DMS79 (cell line): ENCODE measurements at places on chromosomes 5 and 9.

DNA sequence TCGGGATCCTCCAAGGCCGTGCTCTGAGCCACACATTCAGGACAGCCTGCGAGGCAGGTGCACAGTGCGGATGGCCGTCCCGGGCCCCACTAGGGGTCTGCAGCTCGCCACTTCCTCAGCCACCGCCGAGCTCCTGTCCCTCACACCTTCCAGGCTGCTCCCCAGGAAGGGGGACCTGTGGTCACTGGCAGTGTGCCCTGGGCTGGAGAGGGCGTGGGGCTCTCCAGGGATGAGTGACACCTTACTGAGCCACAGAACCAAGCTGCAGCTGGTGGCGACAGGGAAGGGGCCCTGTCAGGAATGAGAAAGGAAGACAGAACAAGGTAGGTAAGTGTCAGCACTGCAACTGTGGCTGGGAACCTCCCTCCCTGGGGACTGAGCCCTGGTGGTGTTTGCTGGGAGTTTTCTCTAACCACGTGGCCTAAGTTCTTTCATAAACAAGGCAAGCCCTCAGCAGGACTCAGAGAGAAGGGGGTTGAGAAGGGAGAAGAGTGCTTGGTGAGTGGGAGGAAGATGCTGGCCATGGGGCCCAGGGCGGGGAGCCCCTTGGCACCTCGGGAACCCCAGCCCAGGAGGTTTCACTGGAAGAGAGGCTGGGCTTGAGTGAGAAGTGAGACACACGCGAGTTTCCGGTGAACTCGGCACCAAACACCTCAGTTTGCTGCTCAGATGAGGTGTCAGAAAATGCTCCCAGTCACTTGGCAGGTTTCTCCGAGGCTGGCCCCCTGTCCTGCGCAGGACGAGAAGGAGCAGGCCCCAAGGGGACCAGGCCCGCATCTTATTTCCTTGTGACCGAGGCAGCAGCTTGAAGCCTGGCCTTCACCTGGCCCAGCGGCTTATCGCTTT is 5.2 kb downstream of the IL13 start:
- no peak for DNase-seq

GRCh38 chr9:91834740-91835139 is 115.3 kb downstream of the ROR2 start:
- no peak for DNase-seq

DNA sequence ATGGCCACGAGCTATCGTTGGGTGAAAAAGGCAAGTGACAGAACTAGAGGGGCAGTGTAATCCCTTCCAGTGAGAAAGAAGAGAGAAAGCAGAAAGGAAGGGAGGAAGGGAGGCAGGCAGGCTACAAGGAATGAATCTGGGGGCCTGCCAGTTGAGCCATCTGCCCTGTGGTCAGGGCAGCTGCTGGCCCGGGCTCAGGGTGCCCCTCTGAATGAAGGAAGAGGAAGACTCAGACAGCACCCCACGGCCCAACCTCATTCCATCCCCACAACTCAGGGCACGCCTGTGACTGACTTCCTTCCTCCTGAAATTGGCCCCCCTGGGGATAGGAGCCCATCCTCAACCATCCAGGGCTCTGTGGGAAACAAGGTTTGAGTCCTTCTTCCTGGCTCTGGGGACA is 20.3 kb upstream of the FLT4 start:
- no peak for DNase-seq

- no peak for DNase-seq
Observed at GRCh38 chr9:25716220-25716872, 38.1 kb upstream of the TUSC1 start.

GRCh38 chr5:102958481-102959011 is 161.4 kb downstream of the GIN1 start:
- no peak for DNase-seq

GRCh38 chr9:21102305-21102704 is 24.6 kb upstream of the IFNB1 start:
- DNase-seq: no peak

GRCh38 chr9:70412832-70413463 is 1.5 kb downstream of the KLF9 start:
- peak; percentile 40 for DNase-seq

DNA sequence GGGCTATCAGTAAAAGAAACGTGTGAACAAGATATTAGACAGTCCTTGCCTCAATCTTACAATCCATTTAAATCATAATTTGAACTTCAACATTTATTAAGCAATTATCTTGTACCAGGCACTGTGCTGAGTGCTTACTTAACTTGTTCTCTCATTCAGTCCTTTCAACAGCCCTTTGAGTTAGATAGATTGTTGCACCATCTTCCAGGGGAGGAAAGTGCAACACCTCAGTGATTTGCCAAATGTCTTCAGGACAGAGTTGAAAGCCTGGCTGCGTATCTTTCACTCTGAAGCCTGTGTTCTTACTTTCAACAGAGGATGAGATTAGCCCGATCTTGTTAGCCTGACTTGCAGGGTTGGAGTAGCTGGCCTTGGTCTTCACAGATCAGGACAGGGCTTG is 34.2 kb upstream of the SUB1 start:
- no peak for DNase-seq

DNA sequence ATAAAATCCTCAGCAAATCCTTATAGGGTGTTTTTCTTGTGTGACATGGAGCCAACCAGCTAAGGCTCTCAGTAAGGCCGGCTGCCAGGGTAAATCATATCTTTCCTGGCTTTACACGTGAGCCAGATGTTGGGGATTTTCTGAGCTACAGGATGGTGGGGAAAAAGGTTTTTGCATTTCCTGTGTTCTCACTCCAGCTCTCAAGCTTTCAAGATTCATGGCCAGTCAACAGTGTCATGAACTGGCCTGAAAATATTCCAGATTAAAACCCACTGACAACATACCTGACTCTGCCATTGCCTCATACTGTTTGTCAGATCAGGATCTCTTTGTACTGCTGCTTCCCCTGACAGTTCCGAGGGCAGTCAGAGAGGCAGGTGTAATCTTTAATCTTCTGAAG is 306.9 kb downstream of the GLIS3 start:
- DNase-seq: no peak

- DNase-seq: no peak
Observed at GRCh38 chr5:6573651-6574101, 59.2 kb downstream of the NSUN2 start.

DNA sequence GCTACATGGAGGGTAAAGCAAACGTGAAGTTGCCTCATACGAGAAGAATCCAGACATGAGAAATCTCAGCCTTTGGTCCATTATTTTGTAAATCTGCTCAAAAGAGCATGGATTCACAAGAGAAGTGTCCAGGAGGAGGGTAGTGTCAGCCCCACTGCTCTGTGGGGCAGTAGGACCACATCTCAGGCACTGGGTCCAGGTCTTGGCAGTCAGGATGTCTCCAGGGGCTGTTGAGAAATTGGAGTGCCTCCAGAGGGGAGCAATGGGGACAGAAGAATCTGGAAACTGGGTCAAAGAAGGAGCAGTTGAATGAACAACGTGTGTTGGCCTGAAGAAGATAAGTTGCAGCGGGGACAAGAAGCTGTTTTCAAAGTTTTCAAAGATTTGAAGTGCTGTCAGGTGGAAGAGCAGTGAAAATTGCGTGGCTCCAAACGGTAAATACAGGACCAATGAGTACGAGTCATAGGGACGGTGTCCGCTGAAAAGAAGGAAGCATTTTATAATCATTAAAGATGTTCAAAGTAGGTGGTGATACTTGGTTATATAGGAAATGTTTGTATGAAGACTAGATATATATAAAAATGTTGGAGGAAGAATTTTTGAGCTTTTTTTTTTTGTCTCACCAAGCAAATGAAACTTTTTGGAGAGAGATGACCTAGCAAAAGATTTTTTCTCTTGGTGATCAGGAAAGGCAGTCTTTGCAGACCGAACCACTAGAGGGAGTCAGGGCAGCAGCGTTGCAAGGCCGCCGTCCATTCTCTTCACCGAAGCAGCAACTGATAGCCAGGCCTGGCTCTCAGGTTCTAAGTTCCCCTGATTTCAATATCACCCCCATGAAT is 57.1 kb upstream of the ZBED3 start:
- DNase-seq: no peak

DNA sequence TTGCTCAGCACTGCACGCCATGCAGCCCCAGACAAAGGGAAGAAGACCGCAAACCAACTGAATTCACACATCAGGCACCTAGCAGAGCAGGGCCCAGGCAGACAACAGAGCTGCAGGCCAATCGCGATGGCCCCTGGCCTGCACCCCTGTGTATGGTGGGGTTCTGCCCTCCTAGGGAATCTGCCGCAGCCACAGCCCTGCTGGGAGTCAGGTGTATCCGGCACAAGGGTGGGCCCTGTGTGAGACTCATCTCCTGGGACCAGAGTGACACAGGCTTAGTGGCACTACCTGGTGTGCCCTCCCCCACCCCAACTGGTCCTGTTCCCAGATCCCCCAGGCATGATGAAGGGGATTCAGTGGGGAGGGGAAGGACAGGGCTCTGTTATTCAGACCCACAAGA is 122.8 kb downstream of the ATPSCKMT start:
- no peak for DNase-seq

DNA sequence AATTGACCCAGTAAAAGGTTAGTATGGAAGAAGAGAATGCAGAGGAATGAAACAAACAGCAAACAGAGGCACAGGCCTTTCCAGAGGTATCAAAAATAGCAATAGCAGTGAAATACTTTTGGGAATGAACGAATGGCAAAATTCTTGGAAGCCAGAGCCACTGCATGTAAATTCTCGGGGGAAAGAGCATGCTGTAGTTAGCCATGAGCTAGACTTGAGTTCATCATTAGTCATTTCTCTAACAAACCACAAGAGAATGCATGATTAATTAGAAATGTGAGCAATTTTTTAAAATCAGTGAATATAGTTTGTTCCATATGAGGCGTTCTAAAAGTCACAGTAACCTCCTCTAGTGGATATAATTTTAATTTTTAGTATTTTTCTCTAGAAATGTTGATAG is 170.3 kb upstream of the PRR16 start:
- no peak for DNase-seq

- no peak for DNase-seq
Observed at GRCh38 chr9:123176949-123177348, 91.4 kb downstream of the STRBP start.

DNA sequence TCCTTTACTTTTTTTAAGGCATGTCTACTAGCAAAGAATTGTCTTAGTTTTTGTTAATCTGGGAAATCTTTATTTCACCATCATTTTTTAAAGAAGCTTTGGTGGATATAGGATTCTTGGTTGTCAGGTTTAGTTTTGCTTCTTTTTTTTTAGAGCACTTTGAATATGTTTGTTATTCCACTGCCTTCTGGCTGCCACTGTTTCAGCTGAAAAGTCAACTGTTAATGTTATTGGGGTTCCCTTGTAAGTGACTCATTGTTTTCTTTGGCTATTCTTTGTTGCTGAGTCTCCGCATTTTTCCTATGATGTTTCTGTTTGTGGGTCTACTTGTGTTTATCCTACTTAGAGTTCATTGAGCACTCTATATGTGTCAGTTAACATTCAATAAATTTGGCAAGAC is 44.4 kb downstream of the PHAX start:
- DNase-seq: no peak

- DNase-seq: no peak
Observed at GRCh38 chr5:9209846-9210492, 335.9 kb downstream of the SEMA5A start.
